ENCODE measurements at places on chromosomes 4 and X.
A peak's percentile ranks its signal among the peaks of the same experiment; 100 is the strongest.

- DNase-seq = peak; percentile 22
Measured at GRCh38 chr4:77093401-77093800, 17.6 kb upstream of the CCNI start.

DNA sequence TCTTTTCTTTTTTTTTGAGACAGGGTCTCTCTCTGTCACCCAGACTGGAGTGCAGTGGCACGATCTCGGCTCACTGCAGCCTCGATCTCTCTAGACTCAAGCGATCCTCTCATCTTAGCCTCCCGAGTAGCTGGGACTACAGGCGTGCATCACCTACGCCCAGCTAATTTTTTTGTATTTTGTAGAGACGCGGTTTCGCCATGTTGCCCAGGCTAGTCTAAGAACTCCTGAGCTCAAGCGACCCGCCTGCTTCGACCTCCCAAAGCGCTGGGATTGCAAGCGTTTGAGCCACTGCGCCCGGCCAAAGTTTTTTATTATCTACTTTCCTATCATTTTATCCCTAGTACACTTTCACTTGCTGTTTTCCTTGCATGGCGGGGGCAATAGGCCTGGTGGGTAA, 1.4 kb downstream of the UBA6 start:
- no peak for DNase-seq

GRCh38 chr4:56468097-56468422, 643 bp downstream of the SRP72 start:
- DNase-seq = no peak

GRCh38 chr4:164579270-164579942, 174.5 kb upstream of the SMIM31 start:
- DNase-seq = no peak

DNA sequence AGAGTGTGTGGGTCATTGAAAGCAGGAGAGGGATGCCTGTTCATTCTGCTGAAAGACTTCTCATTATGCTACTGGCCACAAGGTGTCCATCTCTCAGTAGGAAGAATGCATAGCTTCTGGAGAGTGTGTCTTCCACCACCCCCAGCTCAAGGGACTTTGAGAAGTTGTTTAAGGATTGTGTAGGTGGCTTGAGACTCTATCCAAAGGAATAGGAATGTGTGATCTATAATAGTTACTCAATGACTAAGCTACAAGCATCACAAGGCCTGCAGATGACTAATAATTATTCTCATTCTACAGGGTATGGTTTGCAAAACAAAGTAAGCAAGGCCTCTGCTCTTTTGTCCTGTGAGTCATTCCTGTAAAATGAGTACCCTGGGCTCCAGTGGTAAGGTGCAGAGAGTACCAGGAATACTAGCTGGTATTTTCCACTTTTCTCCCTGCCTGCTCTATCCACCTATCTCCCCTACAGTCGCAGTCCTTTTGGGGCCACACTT, 279.8 kb upstream of the BOD1L1 start:
- peak; percentile 98 for DNase-seq
